ENCODE measurements at places on chromosomes 6 and 20.

GRCh38 chr6:144334150-144334708, 49.1 kb downstream of the UTRN start:
- no peak for DNase-seq

GRCh38 chr6:163182696-163183095, 231.8 kb upstream of the QKI start:
- DNase-seq, result no peak

- DNase-seq, result no peak
These were observed 160.6 kb downstream of the HIVEP2 start for GRCh38 chr6:142784344-142784743.

GRCh38 chr6:90414352-90414751, 117.7 kb upstream of the BACH2 start:
- DNase-seq, result no peak

DNA sequence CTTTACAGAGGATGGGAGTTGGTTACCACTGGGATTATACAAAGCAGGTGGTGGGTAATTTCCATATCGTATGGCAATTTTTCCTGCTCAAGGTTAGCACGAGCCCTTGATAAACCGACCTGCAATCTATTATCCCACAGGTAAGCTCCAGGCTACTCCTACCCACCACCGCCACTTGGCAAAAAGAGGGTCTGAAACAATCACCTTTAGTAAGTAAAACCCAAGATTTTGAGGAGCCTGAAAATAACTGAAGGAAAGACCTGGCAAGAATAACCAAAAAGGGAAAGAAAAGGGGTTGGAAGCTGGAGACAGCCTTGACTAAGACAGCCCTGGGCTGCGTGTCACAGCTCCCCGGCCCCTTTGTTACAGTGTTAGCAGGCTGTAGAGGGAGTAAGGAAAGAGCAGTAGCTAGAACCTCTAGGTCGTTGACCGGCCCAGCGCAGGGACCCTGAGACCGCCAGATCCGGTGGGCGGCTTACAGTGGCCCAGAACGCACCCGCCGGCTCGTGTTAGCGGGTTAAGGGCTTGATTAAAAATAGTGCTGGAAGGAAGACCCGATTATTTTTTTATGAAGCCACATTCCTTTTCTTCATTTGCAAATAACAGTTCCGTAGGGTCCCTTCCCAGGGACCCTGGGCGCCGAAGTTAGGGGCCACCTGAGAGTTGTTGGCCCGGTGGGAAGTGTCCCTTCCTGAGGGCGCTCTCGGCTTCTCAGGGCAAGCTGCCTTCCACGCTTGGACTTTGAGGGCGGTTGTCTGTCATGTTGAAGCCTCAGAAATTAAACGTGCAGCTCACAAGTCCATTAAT, 30.5 kb downstream of the TFAP2B start:
- DNase-seq, result no peak

DNA sequence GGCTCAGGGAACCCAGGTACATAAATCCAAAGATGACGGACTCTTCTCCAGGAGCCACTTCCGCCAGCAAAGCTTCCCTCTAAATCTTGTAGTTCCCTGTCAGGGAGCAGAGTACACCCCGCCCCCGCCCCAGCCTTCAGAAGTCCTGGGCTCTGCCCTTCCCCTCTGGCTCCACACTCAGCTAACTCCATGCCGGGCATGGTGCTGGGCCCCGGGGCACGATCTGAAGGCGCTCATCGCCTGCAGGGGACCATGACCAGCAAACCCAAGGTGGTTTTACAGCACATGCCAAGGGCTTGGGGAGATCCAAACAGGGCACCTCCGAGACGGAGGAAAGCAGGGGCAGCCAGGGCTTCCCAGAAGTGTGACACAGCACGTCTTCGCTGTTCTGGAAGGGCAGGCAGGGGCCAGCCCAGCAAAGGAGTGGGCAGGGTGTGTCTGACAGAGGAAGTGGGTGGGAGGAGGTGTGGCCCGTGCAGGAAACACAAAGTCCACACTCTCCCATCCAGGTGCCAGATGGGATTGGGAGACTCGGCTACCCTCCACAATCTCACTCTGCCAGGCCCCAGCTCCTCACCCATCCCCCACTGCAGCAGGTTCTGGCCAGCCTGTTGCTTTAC, 41.6 kb upstream of the SLC22A2 start:
- DNase-seq, result no peak

DNA sequence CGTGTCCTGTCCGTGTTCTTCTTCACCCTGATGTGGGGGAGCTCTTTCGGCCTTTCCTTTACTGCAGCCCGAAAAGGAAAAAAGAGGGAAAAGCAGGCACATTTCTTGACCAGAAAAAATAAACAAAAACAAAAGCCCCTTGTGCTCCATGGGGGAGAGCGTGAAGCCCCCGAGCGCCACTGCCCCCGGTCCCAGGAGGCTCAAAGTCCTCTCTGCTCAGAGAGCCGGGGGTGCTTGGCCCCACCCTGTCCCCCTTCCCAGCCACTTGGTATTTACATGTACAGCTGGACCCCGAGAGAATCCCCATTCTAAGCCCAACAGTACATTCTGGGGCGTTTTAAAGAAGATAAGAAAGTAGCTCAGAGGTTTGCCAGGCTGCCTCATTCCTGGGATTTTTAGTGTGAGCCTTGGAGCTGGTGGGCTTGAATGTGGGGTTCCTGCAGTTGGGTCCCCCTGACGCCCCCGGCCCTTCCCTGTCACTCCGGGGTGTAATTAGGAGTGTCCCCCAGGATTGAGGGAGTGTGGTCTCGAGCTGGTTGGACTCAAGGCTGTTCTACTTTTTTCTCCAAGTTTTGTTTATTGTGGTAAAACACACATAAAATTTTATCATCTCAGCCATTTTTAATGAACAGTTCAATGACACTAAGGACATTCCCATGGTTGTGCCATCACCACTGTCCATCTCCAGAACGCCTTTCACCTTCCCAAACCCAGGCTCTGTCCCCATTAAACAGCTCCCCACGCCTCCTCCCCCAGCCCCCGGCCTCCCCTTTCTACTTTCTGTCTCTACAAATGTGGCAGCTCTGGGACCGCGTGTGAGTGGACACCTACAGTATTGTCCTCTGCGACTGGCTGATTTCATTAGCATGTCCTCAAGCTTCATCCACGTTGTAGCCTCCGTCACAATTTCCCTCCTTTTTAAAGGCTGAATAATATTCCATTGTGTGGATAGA, 55.7 kb upstream of the BHLHE23 start:
- no peak for DNase-seq

GRCh38 chr20:49225896-49226295, 6.7 kb downstream of the DDX27 start:
- DNase-seq, result no peak

DNA sequence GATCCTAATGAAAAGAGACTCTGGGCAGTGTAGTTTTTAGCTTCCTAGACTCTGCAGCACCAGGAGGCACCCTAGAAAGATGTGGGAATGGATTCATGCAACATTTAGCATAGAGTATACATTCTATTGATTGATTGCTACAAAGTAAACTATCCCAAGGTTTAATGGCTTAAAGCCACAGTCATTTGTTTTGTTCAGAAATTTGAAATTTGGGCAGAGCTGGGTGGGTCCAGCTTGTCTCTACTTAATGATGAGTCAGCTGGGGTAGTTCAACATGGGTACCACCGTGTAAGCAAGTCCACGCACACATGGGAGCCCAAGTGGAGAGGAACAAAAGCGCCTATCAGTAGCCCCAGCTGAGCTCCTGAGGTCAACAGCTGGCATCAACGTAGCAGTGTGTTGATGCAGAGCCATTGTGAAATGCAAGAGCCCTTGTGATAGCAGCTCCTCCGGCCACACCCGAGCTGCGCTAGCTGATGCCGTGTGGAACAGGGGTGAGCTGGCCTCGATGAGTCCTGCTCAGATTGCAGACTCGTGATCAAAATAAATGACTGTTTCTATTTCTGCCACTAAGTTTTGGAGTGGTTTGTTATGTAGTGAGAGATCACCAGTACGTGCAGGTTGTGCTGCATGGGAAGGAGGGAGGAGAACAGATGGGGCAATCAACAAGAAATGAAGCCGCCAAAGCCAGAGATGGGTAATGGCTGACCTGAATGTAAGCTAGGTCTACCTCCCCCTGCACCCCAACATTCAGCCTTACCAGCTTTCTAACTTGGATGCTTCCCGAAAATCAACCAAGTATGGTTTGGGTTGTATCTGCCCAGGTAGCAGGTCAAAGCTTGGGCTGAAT, 45.7 kb upstream of the TRAF3IP2 start:
- DNase-seq, result no peak

DNA sequence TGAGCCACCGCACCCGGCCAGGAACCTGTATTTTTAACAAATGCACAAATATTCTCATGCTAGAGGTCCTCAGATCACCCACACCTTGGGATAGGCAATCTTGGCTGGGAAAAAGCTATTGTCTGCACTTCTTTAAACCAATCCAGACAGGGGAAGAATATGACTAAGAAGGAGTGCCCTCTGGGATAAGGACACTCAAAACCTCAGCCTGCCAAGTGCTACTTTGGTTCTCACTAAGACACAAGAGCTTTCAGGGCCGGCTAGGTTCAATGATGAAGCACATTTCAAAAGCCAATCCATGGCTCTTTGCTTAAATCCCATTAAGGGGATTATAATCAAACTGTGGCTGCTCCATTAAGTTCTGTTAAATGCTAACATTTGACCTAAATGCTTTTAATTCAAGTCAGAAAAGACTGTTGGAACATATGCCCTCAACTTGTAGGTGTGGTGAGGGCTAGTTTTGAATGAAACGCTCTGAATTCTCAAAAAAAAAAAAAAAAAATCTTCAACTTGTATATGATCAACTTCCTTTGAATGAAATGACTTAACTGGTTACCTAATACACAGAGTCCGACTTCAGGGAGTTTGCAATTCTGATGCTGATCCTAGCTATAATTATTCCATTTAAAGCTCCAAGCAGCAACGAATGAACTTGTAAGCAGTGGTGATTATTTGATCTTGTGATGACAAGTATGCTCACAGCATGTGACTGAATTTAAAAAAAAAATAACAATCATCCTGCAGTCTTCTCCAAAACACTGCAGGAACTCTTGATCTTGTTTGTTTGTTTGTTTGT, 56.6 kb downstream of the SLC23A2 start:
- DNase-seq, result no peak

- DNase-seq, result no peak
These were observed 513.5 kb upstream of the JARID2 start for GRCh38 chr6:14732226-14732843.
